ENCODE measurements at places on chromosomes 1 and 21.

DNA sequence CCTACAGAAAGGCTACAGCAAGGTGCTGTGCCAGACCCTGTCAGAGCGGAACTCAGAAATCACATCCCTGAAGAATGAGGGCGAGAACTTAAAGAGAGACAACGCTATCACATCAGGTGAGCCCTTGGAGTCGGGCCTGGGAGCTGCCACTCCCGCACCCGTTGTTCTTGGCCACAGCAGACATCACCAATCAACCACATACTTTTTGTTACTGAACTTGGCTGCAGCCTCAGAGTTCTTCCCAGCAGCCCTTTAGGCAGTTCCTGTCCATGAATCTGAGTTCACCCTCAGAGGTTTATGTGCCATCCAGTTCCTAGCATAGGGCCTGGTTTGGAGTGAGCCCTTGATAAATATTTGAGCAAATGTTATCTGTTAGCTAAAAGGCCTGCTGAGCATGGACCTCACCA, 61.6 kb downstream of the FHAD1 start:
- no peak for DNase-seq

GRCh38 chr1:230424391-230425251, 1.5 kb downstream of the PGBD5 start:
- DNase-seq: no peak

- peak; percentile 15 for DNase-seq
Measured at GRCh38 chr1:34460193-34460592, 283.5 kb downstream of the C1orf94 start.

- DNase-seq: no peak
Measured at GRCh38 chr1:40450495-40451237, 390 bp downstream of the ZFP69B start.

DNA sequence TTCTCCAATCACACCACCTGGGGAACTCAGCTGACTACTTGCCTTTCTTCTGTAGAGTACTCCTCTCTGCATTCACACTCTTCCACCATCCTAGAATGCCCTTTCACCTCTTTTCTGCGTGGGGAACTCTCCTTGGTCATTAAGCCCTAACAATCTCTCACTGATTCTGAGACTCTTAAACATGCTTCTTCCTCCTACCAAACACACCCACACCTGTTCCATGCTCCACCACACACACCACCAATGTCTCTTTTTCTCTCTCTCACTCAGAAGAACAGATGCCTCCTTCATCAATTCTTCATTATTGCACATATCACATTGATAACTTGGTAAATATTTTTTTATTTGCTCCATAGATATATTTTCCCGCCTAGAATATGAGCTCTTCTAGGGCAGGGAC, 53.6 kb downstream of the WARS2 start:
- DNase-seq: no peak

DNA sequence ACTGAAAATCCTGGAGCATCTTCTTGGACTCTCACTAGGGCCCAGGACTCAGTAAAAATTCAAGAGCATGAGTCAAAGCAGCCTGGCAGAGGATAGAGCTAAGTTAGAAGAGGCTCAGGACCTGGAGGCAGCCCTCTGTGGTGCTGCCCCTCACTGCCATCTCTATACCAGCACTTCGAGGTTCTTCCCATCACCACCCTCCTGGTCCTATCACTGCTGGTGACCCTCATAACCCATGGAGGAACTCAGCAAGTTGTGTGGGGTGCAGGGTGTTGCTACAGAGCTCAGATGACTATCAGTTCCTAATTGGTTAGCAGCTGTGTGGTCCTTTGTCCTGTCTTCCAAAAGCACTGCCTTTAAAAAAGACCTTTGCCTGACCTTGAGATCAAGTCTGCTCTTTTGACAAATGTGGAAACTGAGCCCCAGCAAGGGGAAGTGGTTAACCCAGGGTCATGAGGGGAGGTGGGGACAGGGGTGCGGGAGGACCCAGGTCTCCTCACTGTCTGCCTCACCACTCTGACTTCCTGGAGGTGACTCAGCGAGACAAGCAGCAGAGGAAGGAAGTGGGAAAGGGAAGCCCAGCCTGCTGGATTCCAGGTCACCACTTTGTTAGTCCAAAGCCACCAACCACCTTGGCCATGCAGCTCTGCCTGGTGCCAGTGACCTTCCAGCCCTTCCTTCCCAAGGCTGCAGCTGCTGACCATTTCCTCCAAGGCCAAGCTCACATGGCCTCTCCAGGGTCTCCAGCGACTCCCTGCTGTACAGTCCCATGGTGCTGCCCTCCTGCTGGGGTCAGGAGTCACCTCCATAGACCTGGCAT, 199.4 kb upstream of the EDN2 start:
- no peak for DNase-seq

GRCh38 chr1:183652107-183652506, 1.0 kb downstream of the APOBEC4 start:
- no peak for DNase-seq

DNA sequence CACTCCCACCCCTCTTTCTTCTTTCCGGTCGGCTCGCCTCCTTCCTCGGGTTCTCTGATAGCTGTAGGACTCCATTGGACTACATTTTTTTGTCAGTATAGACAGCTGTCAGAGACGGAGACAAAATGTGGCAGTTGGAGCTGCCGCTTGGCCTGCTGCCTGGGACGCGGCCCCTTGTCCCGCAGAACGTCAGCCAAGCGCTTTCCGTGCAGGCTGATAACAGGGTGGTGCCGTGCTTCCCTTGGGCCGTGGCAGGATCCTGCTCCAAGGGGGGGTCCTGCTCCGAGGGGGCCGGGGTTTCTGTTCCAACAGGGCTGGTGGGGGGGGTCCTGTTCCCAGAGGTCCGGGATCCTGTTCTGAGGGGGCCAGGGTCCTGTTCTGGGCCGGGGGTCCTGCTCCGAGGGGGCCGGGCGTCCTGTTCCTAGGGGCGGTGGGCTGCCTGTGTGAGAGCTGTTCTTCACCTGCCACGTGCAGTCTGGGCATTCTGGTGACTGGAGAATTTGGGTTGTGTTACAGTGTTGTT, 4.9 kb downstream of the SKI start:
- DNase-seq: no peak

DNA sequence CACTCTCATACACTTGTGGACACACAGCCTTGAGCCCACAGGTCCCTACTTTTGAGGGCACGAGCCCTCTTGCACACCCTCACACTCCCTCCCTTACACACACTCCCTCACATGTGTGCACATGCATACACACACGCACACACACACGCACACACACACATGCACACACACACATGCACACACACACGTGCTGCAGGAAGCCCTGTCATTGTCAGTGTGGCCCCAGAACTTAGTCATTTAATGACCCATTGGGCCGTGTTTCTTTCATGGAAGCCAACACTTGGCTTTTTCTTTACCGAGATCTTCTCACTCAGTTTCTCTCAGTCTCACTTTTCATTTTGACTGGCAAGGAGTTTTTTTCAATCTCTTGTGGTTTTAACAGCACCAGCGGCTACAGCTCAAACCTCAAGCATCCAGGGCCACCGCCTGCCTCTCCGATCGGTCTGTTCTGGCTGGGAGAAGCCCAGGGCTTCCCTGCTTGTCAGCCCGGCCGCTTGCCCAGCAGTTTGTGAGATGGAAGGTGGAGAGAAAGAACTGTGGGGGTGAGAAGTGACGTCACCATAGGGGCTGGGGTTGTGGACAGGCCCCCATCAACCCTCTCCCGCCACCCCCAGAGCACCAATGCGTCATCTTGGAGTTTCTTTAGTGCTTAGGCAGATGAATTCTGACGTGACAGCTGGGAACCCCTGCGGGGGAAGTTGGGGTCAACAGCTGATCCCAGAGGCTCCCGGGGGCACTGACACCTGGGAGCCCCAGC, 15.8 kb upstream of the TNFRSF8 start:
- DNase-seq: no peak

GRCh38 chr1:226735576-226735975, 3.5 kb downstream of the ITPKB start:
- no peak for DNase-seq

GRCh38 chr1:186819126-186819525, 9.6 kb upstream of the PLA2G4A start:
- DNase-seq: no peak

GRCh38 chr1:155320252-155320651, 442 bp upstream of the RUSC1 start:
- DNase-seq: no peak

- DNase-seq: no peak
Measured at GRCh38 chr1:181142096-181142958, 53.8 kb downstream of the IER5 start.

DNA sequence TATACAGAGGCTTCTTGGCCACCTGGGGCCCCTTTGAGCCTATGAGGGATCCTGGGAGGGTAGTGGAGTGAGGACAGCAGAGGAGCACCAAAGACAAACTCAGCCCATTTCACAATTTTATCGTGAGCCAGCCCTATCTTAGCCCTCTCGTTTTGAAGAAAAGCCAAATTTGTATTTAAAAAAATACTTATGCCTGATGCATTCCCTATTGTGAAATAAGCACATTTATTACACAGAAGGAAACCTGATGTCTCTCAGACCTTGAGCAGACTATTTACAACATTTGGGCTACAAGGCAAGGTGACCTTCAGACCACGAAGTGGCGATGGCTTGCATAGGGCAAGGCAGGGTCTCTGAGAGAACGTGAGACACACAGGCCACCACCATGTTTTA, 41.3 kb upstream of the H6PD start:
- no peak for DNase-seq

- DNase-seq: no peak
Measured at GRCh38 chr1:176110203-176110602, 96.9 kb downstream of the COP1 start.

DNA sequence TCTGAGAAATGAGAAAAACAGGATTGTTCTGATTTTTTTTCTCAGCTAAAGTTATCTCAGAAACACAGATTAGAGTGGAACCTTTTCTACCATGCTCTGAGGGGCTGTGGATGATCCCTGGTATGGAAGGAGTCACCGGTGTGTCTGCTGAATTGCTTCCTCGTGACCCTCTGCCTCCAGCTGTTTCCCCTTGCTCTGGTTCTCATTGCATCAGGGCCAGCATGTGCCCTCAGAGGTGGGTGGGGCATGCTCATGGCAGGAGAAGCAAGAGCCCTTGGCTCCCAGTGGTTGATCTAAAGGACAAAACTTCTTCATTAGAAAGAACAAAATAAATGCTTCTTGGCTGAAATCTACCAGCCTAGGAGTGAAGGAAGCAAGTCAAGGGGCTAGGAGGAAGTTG, 183.2 kb upstream of the HMCN1 start:
- DNase-seq: no peak

DNA sequence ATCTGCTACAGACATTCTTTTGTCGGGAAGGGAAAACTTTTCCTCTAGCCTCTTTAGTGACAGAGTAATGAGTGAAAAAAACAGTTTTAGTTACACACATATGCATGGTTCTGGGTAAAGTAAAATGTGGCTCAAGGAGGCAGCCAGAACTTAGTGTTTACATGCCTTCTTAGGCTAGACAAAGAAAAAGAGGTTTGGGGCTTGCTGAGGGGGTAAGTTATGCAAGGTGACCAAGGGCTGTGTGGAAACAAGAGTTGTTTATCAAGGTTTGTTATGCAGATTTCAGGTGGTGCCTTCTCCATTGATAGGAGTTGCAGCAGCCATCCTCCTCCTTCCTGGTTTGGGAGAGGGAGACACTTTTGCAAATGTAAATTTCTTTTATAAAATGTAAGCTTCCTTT, 66.5 kb upstream of the RAB3GAP2 start:
- no peak for DNase-seq

GRCh38 chr1:233328142-233328921, 808 bp downstream of the MAP3K21 start:
- DNase-seq: no peak

GRCh38 chr1:15577691-15578090, 7.2 kb downstream of the AGMAT start:
- DNase-seq: no peak

GRCh38 chr1:201222125-201222524, 31.5 kb downstream of the IGFN1 start:
- no peak for DNase-seq

DNA sequence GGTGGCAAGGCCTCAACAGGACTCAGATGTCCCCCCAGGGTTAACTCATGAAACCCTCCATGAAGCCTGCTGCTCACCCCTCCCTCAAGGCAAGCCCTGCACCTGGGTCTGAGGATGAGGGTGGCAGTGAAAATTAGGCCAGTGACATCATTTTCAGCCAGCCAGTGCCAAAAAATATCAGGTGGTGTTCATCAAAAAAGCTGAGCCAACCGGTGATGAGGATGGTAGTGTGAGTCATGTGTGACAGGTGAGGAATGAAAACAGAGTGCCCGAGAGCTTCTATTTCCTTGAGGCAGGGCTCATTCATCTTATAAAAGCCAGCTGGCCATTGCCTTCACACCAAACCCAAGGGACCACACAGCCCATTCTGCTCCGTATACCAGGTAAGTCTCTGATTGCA, at the start of gene SPRR1A:
SPRR1A (plus strand) TSS at position 339 of the 400 bp plus-strand sequence. CDS start 1,150 bp downstream, outside the sequence.
- peak; percentile 62 for DNase-seq

- DNase-seq: no peak
Measured at GRCh38 chr1:170674986-170675385, 11.1 kb downstream of the PRRX1 start.

DNA sequence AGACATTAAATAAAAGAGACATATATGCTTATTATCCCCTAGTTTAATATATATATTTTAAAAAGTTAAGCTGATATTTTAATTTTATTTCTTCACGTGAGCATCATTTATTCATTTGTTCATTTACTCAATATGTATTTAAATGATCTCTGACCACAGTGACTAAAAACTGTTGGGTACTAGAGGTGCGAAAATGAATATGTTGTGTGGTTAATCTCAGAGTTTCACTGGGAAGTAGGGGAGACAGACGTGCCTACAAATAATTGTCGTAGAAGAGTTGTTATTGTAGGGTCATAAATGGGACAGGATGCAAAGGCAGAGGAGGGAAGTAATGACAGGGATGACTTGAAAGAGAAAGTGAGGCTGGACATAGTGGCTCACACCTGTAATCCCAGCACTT, 213.0 kb upstream of the CACYBP start:
- DNase-seq: no peak

- DNase-seq: no peak
Measured at GRCh38 chr21:33670076-33670978, 28.0 kb downstream of the ITSN1 start.

DNA sequence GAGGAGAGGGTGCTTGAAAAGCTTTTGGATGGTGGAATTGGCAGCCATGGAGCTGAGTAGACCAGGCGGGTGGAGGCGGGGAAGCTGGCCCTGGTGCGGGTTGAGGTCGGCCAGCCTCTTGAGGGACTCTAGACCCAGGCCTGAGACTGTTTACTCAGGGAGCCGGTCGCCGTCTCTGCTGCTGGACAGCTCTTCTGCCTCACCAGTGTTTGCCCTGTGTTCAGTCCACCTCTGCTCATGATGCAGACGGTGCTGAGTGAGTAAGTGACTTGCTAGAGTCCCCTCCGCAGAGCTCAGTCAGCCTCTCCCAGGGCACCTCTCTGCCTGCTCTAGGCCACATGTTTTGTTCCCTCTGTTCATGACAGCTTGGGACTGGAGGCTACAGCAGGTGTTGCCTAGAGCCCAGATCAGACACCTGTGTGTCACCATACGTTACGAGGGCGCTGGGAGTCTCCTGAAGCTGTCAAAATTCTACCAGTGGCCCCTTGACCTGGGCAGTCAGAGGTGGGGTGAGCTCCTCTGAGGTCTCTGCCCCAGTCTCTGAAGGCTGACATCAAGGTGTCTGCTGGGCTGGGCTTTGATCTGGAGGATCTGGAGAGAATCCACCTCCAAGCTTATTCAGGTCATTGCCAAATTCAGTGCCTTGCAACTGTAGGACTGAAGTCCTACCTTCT, 73.5 kb upstream of the WNT4 start:
- DNase-seq: no peak

- DNase-seq: no peak
Measured at GRCh38 chr1:44759077-44759476, 16.3 kb upstream of the RPS8 start.

- DNase-seq: no peak
Measured at GRCh38 chr1:44174630-44175029, 33.2 kb upstream of the KLF18 start.

GRCh38 chr1:19949016-19949415, 25.6 kb upstream of the PLA2G2E start:
- DNase-seq: peak; percentile 63
